Daoy (cell line): ENCODE measurements at places on chromosomes 12 and 14. TPM values are rescaled to one million over a fixed set of nuclear protein-coding genes. Genes with fewer than 3 reads are reported as not detected.

KRT73 gene
- not detected in 2 replicates for total RNA-seq

GRCh38 chr14:101584055-101584859 lies 23.0 kb downstream of the DIO3 start:
- no peak for DNase-seq

DNA sequence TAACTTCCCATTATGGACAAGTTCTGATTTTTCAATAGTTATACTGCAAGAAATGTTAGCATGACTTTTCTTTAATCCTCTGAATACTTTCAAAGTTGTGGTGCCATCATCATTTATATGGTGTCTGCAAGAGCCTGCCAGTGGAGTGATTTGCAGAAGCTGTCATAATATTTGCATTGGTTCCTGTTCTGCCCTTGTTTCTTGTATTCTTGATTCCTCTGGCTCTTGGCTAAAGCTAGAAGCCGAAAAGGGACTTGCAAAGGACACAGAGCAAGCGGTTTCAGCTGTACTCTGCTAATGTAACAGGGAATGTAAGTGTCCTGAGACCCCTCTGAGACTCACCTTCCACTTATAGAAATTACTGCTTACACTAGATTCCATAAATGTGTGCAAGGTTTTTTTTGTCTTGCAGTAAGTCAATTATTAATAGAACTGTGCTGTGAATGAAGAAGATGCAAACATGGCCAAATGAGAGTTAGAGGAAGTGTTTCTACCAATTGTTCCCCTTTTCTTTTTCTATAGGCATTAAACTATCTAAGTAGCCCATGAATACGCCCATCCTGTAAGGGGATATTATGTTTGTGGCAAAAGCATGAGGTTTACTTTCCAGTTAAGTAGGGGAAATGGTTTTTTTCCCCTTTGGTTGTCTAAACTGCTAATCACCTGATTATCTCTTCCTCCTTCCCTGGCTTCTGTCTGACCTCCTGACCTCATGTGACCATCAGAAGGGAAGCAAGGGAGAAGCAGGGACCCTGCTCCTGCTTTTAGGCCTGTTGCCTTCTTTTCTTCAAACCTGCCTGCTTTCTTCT lies 5.3 kb downstream of the DYRK4 start:
- DNase-seq = no peak

FOXG1 gene
- total RNA-seq = 1.8 and 4.5 TPM in 2 replicates

- DNase-seq = no peak
These were observed 86.4 kb downstream of the SCN8A start for GRCh38 chr12:51677284-51677968.

- DNase-seq = no peak
These were observed 5.6 kb downstream of the KRR1 start for GRCh38 chr12:75505706-75506312.

- DNase-seq = peak; percentile 74
These were observed 981.4 kb downstream of the BCL11B start for GRCh38 chr14:98290596-98290995.

GRCh38 chr14:58091883-58092630 lies 60.0 kb downstream of the ARMH4 start:
- DNase-seq = no peak

DNA sequence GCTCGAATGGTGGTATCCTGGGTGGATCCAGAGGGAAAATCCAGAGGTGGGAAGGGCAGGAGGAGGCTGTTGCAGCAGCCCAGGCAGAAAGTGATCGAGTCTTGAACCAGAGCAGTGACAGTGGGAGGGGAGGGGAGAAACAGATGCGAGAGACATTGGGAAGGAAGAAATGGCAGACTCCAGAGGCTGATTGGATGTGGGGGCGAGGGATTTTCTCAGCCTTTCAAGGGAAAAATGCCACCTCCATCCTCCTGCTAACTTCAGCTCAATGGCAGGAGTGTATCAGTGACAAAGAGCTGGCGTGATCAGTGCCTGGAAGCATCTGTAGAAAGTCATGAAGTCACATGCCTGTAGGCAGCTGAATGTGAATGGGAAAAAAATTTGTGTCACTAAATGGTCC lies 38.6 kb upstream of the NRXN3 start:
- DNase-seq = no peak

- DNase-seq = no peak
These were observed 368.0 kb upstream of the PDE3A start for GRCh38 chr12:20000229-20000849.

SLC6A15 gene
- total RNA-seq = 12.5 and 13.6 TPM in 2 replicates

AHNAK2 gene
- total RNA-seq = 10.4 and 10.5 TPM in 2 replicates

DNA sequence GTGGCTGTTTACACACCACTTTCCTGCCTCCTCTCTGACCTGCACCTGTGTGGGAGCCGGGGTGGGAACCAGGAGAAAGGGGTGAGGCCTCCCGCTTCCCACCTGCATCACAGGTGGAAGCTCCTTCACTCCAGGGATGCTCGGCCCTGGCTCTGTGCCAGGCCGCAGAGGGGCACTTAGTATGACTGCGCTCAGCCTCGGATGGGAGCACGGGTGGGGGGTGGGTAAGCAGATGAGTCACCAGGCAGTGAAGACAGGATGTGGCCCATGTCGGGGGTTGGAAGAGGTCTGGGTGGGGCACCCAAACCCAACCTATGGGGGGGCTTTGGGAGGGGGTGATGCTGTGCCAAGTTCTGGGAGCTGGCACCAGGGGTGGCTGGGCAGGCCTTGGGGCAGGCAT lies 7.4 kb upstream of the CYP46A1 start:
- DNase-seq = peak; percentile 71

- DNase-seq = peak; percentile 74
These were observed 36.0 kb upstream of the SNX6 start for GRCh38 chr14:34665785-34666435.

SMIM41 gene
- total RNA-seq = not detected in 2 replicates

DNA sequence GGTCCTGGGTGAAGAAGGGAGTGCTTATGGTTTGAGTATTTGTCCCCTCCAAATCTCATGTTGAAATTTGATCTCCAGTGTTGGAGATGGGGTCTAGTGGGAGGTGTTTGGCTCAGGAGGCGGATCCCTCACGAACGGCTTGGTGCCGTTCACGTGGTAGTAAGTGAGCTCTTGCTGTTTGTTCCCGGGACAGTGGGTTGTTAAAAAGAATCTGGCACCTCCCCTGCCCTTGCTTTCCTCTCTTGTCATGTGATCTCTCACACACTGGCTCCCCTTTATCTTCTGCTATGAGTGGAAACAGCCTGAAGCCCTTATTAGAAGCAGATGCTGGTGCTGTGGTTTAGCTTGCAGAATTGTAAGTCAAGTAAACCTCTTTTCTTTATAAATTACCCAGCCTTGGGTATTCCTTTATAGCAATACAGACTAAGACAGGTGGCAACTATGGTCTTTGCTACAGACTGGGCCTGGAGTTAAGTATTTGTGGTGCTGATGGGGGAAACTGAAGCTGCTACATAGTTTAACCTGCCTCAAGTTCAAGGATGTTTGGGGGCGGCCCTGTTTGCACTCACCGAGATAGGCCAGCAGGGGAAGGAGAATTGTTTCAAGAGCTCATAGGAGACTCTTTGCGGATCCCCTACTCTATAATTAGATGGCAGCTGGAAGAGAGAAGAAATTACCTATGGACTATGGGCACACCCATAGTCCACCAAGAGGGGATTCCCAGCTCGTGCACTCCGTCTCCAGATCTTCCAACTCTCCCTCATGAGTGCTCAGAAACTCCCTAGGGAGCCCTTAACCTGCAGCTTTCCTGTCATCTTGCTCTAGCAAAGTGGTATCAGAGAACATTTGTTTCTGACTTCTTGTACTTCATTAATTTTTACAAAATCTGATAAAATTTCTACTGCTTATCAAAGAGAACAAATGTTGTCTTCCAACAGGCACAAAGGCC lies 164.6 kb downstream of the SLC15A5 start:
- DNase-seq = peak; percentile 12

DNA sequence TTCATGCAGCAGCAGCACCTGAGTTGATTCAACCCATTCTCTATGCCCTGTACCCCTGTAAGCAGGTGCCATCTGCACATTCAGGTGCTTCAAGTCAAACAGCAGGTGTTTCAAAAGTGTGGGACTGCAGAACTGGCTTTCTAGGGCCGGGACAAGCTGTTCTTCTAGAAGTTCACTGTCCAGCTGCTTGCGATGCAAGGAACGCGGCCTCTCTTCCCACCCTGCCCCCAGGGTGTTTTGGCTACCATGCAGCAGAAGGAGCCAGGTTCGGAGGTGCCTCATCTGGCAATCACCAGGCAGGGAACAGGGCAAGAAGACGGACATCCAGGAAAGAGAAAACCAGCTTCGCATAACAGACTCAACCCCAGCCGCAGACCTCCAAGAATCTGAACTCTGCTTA lies 35.2 kb downstream of the TMEM132D start:
- DNase-seq = no peak
